ENCODE measurements at places on chromosomes 5 and 9.
A peak's percentile ranks its signal among the peaks of the same experiment; 100 is the strongest.

DNA sequence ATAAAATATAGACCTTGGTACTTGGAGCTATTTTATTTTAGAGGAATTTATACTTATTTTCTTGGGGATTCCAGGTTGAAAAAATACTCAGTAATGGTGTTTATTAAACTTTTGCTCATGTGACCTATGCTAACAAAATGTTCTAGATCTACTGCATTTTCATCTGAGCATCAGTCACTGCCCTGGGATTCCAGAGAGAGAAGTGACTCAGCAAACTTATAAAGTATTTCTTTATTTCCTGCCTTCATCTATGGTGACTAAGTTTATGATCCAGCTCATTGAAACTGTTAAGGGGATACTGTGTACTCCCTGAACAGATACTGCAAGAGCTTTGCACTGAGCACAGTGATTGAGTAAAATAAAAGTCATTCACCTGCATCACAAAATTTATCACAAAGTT lies 298.5 kb upstream of the CDH18 start:
- no peak for DNase-seq

DNA sequence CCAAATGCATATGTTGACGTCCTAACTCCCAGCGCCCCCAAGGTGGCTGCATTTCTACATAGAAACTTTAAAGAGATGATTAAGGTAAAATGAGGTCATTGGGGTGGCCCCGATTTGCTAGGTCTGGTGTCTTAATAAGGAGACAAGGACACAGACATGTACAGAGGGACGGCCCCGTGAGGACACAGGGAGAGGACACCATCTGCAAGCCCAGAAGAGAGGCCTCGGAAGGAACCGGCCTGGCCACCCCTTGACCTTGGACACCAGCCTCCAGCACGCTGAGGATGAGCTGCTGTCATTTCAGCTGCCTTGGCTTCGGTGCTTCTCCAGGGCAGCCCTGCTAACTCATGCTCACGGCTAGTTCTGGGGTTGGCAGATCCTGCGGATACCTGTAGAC lies 73.2 kb downstream of the MRPL36 start:
- DNase-seq: no peak

DNA sequence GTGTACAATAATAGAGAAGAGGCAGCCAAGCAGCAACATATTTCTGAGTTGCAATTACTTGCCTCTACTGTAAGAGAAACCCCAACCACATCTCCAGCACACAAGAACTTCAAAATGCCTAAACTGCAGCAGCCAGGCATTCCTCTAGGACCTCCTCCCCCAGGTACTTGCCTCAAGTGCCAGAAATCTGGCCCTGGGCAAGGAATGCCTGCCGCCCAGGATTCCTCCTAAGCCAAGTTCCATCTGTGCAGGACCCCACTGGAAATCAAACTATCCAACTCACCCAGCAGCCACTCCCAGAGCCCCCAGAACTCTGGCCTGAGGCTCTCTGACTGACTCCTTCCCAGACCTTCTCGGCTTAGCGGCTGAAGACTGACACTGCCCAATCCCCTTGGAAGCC lies 336.8 kb upstream of the RGMB start:
- no peak for DNase-seq

DNA sequence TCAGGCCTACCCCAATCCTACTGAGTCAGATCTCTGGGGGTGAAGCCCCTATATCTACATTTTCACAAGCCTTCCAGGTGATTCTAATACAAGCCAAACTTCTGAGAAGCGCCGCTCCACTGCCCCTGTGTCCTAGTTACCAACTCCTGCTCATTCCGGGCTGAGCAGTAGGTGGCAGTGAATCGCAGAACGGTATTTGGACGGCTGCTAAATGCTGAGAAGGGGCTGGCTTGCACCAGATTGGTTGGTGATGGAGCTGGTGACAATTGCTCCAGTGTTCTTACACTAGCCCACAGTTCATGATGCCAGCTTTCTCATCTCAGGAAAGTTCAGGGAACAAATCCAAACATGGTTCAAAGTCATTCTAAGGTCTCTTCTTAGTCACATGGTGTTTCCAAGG lies 31.1 kb upstream of the FGF1 start:
- peak; percentile 20 for DNase-seq

DNA sequence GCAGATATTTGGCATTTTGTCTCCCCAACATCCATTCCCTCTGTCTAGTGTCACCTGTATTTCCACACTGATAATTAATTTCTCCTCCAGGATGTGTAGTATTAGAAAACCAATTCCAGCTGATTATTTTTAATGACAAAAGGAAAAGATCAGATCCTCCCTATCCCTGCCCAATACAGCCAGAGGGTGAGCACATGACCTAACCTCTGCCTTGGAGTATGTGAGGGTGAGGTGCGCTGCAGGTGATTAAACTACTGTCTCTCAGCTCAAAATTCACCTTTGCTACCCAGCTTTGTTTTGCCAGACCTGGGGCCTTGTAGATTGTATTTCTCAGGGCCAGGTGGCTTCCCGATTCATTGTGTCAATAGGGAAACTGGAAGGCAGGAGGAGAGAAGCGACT lies 402.1 kb downstream of the PRELID2 start:
- no peak for DNase-seq

DNA sequence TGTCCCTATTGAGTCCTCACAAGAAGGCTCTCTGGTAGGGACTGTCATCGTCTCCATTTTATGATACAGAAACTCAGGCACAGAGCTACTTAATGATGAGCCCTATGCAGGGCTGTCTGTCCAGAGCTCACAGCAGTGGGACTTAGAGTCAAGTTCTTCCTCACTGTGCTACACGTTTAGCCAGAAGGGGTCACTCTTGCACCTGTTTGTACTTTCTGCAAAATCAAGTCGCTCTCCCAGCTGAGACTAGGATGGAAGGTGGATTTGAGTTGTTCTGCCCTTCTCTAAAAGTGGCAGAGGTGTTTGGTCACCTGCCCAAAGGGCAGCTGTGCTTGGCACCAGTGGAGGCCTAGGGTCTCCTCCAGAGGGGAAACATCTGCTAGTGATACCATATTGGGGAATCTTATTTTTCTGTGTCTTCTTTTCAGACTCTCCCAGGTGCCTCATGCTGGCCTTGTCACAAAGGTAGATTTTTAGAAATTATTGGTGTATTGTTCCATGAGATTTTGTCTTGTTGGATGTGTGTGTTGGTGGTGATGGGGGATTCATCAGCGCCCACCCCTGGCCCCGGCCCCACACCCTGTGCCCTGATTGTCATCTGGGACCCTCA lies 104.2 kb downstream of the PPARGC1B start:
- peak; percentile 44 for DNase-seq

DNA sequence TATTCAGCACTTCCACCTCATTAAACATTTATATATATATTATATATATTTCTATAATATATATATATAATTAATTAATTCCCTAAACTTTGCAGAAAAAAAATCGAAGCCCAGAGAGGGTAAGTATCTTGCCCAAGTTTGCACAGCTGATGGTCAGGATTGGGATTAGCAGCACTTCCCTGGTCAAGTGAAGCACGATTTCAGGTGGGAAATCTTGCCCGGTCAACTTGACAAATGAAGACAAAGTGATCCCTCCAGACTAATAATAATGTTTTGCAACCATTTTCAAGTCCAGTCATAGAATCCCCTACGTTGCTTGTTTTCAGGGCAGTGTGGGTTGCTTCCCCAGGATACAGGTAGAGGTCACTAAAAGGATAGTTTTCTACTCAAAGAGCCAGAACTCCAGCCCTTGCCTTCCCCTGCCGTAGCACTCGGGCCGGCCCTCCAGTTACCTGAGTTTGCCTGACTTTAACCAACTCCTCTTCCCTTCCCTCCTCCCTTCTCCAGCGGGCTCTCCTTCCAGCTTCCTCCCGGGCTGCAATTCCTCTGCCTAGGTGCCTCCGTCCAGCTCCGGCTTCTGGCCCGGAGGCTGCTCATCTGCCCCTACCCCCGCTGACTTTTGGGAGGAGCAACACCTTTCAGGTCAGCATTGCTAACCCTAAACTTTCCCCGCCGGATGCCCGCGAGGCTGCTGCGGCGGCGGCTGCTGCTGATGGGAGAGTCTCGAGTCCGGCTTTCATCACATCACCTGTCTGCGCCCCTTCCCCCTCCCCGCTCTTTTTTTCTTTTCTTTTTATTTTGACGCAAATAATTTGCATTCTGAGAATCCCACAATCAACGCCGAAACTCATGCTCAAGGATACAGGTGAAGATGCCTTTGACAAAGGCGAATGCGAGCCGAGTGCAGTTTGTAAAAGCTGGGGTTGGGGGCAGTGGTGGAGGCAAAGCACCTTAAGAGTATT lies 930 bp downstream of the PRLR start:
- no peak for DNase-seq

DNA sequence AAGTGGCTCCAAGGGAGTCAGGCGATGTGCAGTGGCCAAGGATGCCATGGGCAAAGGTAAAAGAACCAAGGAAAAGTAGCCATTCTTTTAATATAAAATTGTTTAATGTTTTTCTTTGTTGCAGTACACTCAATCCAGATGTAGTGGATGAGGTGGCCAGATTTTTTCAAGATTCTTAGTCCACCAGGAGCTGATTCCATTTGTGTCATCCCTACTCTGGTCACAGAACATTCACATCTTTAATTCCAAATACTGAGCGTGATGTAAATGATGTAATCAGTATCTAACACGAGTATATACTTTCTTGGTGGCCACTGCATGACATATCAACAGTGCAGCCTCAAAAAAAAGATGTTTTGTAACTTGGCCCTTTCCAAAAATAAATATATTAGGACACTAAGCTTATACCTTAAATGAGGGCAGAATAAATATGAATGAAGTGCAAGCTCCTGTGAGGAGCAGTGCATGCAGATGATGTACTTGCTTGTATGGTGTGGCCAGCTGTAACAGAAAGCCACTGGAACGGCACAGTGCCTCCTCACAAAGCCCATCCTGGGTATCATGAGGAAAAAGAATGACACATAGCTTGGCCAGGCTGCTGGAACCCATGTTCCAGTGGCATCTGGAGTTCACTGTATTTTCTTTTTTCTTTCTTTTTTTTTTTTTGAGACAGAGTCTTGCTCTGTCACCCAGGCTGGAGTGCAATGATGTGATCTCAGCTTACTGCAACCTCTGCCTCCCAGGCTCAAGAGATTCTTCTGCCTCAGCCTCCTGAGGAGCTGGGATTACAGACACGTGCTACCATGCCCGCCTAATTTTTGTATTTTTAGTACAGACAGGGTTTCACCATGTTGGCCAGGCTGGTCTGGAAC lies 6.5 kb upstream of the SPATA24 start:
- no peak for DNase-seq

DNA sequence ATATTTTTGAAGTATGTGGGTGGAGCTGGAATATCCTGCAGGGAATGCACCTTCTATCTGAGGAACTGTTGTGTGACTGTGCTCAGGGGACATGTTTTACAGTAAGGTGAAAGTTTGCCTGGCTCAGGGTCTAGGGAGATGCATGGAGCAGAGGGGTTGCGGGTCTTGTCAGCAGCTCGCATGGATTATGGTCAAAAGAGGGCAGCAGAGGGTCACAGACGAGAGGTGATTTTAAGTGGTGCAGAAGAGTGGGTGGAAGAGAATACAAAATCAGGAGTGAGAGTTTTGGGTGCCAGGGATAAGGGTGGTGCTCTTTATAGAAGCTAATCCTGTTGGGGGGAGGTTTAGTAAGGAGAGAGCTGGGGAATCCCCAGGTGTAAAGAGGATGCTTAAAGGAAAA lies 53.5 kb upstream of the GRIN3A start:
- DNase-seq: no peak

DNA sequence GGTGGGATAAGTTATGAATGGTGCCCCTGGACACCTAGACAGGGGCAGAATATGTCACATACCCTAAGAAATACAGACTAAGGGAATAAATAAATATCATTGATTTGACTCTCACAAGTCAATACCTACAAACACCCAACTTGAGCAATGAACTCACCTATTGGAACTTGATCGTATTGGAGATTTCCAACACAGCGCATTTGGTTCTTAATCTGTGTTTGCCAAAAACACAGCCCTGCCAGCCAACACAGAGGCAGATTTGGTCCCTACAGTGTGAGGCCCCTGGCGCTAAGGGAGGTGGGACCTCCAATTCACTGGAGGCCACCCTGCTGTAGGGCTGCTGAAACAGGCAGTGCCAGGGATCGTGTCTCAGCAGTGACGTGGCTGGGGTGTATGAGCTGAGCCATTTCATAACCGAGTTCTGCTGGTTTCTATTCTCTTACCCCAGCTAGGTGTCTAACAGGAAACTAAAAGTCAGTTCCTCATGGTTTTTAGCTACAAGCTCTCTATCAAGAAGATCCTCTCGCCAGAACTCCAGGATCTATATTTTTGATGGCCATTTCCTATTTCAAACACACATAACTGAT lies 84.5 kb downstream of the SLC1A1 start:
- DNase-seq: no peak

- DNase-seq: no peak
Measured at GRCh38 chr5:136028782-136029742, at the start of gene TGFBI. Gene TGFBI, plus strand, starts transcription at chr5:136028988. Its CDS starts 68 bp downstream, at chr5:136029056.

DNA sequence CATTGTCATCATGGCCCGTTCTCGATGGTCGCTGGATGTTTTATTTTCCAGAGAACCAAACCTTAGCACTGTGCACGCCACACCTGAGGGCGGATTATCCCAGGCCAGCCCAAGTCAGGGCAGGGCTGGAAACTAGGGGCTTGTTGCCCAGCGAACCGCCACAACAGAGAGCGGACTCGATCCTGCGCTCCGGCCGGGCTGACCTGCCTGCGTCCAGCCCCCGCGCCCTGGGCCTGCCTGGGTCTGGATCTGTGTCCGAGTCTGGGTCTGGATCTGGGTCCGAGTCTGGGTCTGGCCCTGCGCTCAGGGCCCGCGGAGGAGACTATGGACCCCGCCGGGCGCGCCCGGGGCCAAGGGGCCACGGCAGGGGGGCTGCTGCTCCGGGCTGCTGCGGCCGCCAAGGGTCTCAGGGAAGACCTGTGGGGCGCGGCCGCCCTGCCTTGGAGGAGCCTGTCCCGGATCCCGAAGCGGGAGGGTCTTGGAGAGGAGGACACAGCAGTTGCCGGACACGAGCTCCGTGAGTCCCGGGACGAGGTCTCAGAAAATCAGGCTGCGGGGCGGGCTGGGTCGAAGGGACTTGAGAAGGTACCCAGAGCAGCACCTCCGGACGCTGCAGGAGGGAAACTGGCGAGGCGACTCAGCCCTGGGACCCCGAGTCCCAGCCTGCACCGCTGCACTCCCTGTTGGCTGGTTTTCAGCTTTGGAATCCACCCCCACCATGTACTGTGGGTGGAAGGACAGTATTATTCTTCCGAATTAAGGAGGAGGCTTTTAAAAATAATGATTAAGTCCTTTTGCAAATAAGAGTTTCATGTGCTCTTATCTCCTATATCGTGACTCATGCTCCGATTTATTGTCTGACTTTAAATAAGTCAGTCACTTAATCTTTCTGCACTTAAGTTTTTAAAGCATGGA lies at the start of gene ANKDD1B:
TSS of gene ANKDD1B (plus strand) at position 143 of the 915 bp plus-strand sequence. CDS start at position 325, 182 bp downstream.
- no peak for DNase-seq

DNA sequence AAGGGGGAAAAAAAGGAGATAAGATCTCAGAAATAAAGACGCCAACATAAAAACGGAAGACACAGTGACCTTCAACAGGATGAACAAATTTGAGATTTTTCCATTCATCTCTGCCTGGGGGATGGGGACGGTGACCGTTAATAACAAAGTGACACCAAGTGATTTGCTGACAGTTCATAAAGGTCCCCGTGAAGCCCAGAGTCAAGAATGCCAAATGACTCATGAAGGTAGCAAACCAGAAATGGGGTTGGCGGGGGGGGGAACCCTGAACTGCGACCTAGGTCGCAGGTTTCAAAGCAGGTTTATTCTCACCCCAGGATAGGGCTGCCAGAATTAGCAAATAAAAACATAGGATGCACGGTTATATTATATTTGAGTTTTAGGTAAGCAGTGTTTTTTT lies 21.1 kb upstream of the SHB start:
- no peak for DNase-seq
